ENCODE measurements at places on chromosomes 11 and 22. TPM values are rescaled to one million over a fixed set of nuclear protein-coding genes. Genes with fewer than 3 reads are reported as not detected.
A peak's percentile ranks its signal among the peaks of the same experiment; 100 is the strongest.

Gene ARHGAP42
- total RNA-seq, result 43.4 TPM

- no peaks in the 10 kb centered on the region for H3K36me3 ChIP-seq
- H3K27me3 ChIP-seq, result no peaks in the 10 kb centered on the region
- peaks cover 6% of the 10 kb centered on the region for H3K4me1 ChIP-seq
- no peak overlapping the region for H3K4me3 ChIP-seq
- DNase-seq, result peak; percentile 40
Observed at GRCh38 chr11:14908214-14908880, 16.3 kb upstream of the CYP2R1 start.

Gene KRTAP5-2
- not detected for total RNA-seq

DNA sequence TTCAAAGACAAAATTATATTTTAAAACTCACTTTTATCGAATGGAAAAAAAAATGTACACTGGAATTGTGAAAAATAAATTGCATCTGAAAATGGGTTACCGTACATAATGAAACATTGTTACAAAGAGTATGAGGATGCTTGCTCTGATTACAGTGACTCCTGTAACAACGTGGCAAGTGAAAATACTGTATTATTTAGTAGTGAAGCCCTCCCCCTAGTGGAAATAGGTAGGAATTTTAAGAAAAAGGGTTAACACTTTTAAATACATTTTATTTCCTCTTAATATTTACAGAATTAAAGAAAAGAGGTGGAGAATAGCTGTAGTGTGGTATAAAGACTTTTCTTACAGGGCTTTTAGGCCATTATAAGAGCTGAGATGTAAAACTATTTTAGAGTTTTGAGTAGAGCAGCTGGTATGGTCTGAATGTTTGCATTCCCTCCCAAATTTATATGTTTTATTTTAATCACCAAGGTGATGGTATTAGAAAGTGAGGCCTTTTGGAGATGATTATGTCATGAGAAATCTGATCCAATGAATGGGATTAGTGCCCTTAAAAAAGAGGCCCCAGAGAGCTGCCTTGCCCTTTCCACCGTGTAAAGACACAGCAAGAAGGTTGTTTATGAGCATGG is 25.2 kb downstream of the FAM76B start:
- H3K36me3 ChIP-seq, result no peaks in the 10 kb centered on the region
- DNase-seq, result no peak
- no peaks in the 10 kb centered on the region for H3K27me3 ChIP-seq
- no peak overlapping the region for H3K4me3 ChIP-seq
- H3K27ac ChIP-seq, result no peak overlapping the region
- H3K4me1 ChIP-seq, result no peaks in the 10 kb centered on the region
